ENCODE measurements at places on chromosomes 2 and 18.

DNA sequence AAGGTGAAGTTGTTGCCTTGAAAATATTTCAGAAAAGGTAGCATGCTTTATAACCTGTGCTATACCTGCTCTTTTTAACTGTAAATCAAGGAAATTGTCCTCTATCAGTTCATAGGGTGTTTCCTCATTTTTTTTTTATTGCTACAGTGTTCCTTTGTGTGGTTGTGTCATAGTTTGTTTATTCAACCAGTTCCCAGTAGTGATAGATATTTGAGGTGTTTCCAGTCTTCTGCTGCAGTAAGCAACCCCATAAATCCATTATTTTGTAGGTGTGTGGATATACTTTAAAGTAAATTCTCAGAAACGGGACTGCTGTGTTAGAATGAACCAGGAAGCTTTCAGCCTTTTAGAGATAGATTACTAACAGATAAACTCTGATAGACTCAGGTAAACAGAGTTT lies 39.6 kb downstream of the SEMA4F start:
- DNase-seq, result no peak

DNA sequence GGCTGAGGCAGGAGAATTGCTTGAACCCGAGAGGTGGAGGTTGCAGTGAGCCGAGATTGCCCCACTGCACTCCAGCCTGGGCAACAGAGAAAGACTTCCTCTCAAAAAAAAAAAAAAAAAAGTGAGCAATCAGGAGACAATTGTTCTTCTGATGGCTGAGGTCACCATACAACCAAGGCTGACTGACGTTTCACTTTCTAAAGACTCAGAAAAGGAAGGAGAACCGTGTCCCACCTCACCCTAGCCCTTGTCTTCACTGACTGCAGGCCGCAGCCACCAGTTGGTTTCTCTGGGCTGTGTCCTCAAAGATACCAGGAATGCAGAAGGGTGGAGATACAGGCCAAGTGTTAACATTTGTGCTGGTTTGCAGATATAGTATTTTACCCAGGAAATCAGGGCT lies 7.7 kb upstream of the SLC35F6 start:
- DNase-seq, result no peak

GRCh38 chr2:136647039-136647438 lies 118.3 kb upstream of the THSD7B start:
- no peak for DNase-seq

DNA sequence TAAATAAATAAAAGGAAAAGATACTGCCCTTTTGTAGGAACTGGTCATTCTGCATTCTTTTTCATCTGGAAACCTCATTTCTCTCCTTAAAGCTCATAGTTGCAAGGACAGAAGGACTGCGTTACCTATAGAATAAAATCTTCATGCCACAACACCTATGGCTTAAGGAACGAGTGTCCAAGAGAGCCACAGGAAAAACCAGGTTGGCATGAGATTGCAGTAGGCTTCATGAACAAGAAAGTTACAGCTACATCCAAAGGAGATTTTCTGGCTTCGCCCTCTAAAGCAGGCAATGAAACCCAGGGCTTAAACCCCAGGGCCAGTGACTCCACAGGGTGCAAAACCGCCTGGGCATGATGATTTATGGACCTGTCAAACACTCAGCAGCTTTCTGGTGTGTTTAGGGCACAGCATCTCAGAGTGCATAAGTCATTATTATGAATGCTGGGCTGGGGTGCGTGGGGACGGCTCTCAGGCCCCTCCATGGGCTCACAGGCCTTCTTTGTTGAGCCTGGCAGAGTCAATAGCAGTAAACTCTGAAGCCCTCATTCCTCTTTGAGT lies 30.7 kb upstream of the PIEZO2 start:
- DNase-seq, result no peak

DNA sequence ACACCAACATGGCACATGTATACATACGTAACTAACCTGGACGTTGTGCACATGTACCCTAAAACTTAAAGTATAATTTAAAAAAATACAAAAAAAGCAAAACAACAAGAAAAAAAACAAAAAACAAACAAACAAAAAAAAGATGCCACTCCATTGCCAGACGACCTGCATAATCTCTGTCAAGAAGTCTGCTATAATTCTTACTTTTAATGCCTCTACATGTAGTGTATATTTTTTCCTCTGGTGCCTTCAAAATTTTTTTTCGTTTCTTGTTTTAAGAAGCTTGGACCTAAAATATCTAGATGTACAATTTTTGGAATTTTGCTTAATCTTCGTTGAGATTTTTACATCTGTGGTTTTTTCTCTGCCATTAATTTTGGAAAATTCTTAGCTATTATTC lies 235.6 kb upstream of the ZNF521 start:
- no peak for DNase-seq

Measured in NCI-H1694 treated with DMSO at 0.1 percent for 48 hours (cell line).